ENCODE measurements at places on chromosomes 2 and 18.

- DNase-seq = no peak
Measured at GRCh38 chr2:190121971-190122370, 59.4 kb upstream of the MSTN start.

GRCh38 chr2:23397478-23397877, 12.5 kb downstream of the KLHL29 start:
- no peak for DNase-seq

GRCh38 chr2:120561379-120562035, 174.2 kb upstream of the GLI2 start:
- no peak for DNase-seq

DNA sequence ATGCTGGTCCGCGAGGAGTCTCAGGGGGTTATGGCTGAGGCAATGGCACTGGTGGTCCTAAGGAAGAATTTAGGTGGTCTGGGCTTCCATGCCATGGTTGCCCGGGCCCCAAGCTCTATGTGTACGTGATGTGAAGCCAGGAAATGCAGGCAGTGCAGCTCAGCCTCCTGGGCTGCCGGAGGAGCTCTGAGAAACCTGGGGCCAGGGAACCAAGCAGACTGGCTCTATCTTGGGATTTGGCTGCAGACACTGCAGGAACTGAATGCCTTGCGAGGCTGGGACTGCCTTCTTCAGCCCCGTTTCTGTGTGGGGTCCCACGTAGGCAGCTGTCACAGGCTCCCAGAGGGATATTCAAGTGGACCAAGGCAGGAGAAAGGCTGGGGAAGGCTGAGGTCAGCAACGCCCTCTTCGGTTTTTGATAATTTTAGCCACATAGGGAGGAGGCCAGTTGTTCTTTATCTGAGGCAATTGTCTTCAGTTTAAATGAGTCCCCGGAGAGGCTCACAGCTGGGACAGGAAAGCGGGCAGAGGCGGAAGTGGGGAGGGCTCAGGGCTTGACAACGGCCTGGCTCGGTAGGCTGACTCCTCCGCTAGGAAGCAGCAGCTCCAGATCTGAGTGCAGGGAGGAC, 77.7 kb downstream of the RHOB start:
- no peak for DNase-seq

DNA sequence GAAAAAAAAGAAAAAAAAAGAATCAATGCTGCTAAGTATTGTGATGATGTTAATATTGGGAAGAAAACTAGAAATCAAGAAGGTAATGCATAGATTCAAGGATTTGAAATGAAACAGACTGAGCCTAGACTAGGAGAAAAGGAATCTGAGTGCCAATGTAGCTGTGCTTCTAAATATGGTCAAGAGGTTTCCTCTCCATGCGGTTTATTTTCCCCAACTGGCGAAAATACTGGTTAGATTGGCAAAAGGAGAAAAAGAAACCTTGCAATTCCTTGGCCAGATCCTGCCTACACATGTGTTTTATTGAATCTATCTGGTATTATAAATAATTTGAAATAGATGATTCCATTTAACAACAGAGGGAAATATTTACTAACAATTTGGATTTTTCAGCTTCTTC, 5.7 kb downstream of the SCN3A start:
- DNase-seq = no peak

DNA sequence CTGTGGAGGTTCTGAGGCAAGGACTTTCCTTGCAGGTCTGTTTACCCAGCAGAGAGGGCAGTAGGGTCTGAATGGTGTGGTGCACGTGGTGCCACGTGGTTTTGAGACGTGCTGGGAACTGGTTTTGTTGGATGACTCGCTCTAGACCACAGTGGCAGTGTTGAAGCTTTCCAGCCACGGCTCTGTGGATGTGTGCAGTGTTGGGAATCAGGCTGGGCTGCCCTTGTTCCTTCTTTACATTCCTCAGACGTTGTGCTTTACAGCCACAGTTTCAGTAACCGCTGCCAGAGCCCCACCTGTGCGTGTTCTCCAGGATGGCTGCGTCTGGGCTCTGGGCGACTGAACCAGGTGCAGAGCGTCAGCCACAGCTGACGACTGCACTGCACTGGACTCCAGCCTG, 8.2 kb downstream of the CTDP1 start:
- no peak for DNase-seq

DNA sequence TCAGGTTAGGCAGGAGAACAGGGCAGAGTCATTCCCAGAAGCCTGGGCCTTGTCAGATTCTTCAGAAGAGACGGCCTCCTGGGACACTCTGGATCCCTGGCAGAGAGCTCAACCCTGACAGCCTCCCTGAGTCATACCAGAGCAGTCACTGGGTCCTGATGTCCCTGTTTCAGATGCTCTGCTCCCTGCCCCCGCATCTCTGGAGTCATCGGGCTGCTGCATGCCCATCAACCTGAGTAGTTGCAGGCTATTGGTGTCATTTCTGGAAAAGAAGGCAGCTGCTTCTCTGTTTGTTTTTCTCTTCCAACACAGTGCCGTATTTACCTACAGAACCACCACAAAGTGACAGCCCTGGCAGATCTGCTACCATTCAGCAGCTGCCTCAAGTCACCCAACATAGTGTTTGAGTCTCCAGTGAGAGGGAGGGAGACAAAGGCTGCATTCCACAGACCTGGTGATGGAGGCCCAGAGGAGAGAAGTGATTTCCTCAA, 145.1 kb downstream of the B3GNT2 start:
- no peak for DNase-seq

DNA sequence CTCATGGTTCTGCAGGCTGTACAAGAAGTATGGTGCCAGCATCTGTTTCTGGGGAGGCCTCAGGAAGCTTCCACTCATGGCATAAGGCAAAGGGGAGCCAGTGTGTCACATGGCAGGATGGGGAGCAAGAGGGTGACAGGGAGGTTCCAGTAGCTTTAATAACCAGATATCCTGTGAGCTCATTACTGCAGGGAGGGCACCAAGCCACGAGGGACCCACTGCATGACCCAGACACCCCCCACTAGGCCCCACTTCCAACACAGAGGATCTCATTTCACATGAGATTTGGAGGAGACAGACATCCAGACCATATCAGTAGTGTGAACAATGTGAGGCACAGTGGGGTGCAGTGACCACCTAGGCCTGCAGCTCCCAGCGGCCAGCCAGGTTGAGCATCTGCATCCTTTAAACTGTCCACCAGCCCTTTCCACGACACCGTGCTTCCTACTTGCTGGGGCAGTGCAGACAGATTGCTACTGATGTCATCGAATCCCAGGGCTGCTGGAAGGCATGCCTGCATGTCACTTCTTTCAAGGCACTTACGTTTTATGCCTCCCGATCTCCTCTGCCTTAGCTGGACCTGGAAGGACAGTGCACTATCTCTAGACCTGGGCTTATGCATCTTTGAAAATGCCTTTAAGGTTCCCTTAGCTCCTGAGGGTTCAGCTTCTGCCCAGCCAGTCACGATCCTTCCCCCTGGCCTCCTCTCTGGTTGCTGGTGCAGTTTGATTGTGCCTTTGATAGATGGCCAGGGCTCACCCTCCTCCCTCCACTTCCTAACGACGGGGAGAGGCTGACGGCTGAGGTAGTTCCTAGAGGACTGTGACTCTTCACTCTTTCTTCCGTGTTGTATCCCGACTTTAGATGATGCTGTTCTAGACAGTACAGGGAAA, 174.3 kb downstream of the FAM210A start:
- no peak for DNase-seq

DNA sequence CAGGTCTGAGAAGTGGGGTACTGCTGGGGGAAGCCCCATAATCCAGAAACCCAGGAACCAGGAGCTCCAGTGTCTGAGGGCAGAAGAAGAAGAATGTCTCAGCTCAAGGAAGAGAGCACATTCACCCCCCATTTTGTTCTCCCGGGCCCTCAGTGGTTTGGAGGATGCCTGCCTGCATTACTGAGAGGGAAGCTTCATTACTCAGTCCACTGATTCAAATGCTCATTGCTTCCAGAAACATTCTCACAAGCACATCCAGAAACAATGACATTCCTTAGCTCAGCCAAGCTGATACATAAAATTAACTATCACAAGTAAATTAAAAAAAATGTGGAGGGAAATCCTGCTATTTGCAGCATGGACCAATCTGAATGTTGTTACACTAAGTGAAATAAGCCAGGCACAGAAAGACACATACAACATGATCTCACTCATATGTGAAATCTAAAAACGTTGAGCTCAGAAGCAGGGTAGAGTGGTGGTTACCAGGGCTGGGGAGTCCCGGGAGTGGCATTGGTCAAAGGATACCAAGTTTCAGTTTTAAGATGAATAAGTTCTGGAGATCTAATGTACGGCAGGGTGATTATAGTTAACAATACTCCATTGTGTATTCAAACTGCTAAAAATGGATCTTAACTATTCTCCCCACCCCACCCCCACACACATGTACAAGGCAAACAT, 459.3 kb downstream of the GALR1 start:
- no peak for DNase-seq

- DNase-seq = no peak
Measured at GRCh38 chr2:231931481-231931915, 5.3 kb upstream of the NPPC start.

DNA sequence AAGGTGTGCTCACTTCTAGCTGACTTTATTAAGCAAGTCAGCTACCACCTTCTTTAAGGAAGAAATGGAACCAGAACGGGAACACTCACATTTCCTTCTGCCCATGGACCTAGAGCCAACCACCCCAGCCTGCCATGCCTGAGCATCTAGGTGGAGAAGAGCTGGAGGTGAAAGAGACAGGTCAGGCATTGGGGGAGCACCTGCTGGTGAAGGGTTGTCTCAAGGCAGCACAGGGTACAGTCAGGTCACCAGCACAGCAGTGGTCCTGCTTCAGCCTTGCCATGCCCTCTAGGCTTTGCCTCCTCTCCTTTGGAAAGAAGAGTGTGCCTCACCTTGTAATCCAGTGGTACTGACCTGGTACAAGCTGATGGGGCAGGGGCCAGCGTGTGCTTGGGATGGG, 107.9 kb downstream of the KCNF1 start:
- no peak for DNase-seq

DNA sequence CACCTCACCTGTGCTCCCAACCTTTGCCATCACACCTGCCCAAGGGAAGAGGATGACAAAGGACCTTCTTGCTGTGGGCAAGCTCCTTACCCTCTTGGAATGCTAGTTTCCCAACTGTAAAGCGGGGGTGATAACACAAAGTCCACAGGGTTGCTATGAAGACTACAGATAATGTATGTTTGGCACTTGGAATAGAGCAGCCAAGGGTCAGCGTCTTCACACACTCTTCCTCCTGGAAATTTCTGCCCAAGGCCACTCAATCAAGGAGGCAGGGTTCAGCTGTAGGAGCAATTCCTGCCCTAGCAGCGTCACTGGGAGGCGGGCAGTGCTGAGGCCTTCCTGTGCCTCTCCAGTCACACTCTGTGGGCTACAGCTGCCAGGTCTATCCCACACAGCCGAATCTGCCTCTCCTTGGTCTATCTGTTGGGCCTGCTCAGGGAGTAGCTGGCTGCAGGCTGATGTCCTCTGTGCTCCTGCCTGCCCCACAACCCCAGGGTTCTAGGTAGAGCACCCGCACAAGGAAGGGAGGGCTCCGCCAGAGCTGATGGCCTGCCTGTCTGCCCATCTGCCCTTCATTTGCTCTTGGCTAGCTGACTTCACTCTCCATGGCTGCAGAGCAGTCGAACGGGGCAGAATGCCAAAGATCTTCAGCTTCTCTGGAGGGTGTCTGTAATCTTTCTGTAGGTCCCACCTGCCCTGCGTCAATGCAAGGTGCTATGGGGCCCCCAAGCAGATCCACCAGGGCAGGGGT, 91.9 kb downstream of the MRO start:
- DNase-seq = no peak

GRCh38 chr2:231111987-231112386, 12.9 kb downstream of the HTR2B start:
- DNase-seq = no peak

DNA sequence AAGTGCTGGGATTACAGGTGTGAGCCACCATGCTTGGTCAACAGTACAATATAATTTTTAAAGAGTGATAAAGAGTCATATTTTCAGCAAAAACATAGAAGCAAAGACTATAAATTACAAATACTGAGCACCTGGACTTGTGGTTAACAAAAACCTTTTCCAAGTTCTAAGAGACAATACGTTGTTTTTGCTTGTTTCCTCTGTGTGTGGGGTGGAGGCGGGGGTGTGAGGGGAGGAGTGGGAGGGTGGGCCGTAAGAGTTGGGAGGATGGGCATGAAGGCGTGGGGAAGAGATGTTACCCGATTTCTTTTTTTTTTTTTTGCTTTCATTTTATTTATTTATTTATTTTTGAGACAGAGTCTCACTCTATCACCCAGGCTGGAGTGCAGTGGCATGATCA, 78.0 kb upstream of the WIPF1 start:
- DNase-seq = no peak

- no peak for DNase-seq
Measured at GRCh38 chr2:127351603-127352002, 36.2 kb downstream of the MAP3K2 start.

- DNase-seq = no peak
Measured at GRCh38 chr2:235949567-235950472, 218.4 kb downstream of the GBX2 start.

DNA sequence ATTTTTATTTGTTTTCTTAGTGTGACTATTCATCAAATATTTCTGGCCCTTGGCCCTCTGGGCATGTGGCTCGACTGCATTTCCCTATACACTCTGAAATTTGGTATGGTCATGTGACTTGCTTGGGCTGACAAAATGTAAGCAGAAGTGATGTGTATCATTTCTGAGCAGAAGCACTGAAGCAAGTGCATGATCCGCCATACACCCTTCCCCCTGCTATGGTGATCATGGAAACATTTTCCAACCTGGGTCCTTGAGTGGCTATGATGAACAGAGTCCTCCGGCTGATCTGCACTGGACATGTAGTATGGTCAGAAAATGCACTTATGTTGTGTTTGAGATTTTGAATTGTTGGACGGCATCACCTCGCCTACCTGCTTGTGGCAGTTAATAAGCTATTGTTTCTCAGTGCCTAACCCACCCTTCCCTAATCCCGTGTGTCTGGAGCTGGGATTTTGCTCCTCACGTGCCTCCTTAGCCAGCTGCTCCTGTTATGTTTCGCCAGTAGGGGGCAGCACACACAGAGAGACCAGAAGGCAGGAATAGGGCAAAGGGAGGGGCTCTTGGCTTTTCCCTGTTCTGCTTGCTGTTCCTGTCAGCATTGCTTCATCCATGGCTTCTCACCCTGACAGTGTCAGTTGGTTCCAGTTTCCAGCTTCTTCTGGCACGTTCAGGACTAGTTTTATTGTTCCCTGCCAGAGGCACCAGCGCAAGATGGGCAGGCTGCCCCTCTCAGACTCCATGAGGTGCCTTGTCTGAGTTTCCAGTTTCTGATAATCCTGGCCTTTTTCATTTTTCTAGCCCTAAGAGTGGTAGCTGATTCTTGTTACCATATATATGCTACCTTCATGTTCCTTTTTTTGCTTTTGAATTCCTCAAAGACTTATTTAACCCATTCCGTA, 207.4 kb downstream of the ARL6IP6 start:
- no peak for DNase-seq

- no peak for DNase-seq
Measured at GRCh38 chr18:42893977-42894376, 221.5 kb downstream of the RIT2 start.

DNA sequence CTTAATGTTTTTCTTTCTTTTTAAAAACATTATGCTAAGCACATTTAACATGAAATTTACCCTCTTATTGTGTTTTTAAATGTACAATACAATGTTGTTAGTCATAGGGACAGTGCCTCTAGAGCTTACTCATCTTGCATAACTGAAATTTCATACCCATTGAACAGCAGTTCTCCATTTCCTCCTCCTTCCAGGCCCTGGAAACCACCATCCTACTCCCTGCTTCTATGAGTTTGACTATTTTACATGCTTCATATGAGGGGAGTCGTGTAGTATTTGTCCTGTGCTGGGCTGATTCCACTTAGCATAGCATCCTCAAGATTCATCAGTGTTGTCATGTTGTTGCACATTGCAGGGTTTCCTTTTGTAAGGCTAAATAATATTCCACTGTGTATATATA, 92.6 kb downstream of the SPATS2L start:
- DNase-seq = no peak

GRCh38 chr18:76251691-76252090, 243.4 kb downstream of the ZNF516 start:
- no peak for DNase-seq

All from stimulated activated CD8-positive, alpha-beta memory T cell treated with anti-CD3 and anti-CD28 coated beads, Interleukin-2, amount 100 ng/mL, for 1 hour (primary cell).